ENCODE measurements at places on chromosomes 7 and 10. TPM values are rescaled to one million over a fixed set of nuclear protein-coding genes. Genes with fewer than 3 reads are reported as not detected.

DNA sequence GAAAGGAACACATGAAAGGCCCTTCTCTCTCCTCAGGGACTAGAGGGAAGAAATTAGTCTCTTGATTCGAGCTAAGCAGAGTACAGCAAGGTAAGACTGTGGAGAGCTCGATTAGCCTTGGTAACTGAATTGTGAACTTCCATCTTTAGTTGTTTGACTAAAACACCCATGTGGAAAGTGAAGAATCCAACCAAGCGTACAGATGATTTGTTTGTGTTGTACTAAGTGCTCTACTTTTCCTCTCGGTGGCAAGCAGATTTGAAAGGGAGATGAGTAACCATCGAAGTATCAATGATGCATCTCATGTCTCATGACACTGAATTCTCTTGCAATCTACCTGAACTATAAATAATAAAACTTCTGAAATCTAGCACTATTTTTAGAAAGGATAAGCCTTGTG is 80.7 kb downstream of the FZD1 start:
- no peak for DNase-seq

- DNase-seq: no peak
These were observed 116.6 kb upstream of the WDR11 start for GRCh38 chr10:120734483-120735078.

GRCh38 chr10:11631890-11632587 is 20.6 kb upstream of the USP6NL start:
- DNase-seq: no peak

- DNase-seq: no peak
These were observed 407.6 kb downstream of the AUTS2 start for GRCh38 chr7:70005891-70006260.

GRCh38 chr10:127790066-127790624 is 53.2 kb downstream of the FOXI2 start:
- DNase-seq: no peak

DNA sequence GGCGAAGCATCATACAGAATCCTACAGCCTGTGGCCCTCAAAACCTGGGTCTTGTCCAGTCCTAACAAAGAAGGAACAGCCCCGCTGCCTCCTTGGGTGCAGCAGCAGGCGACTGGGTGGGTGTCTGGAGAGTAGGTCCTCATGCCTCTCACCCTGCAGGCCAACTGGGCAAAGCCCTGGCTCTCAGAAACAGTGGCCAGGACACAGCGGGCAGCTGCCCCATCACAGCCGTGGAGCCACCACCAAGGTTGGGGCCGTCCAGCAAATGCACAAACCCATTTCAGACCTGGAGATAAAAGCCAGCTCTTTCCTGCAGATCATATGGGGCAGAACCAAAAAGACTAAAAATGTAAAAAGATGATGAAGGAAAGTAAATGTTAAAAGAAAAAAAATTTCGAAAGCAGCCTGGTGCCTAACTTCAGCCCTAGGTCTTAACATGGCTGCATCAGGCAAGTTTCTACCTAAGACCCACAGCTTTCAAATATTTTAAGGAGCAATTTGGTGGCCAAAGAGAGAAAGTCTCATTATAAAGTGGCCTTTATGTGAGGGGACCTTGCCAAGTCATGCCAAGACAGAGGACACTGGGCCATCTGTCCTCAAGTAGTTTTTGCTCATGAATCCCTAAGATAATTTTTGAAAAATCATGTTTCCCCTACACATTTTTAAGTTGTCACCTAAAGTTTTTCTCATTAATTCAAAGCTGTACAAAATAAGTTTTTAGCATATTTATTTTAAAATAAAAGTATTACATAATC is 142.1 kb downstream of the PAXIP1 start:
- no peak for DNase-seq

GRCh38 chr10:51214207-51215196 is 140.2 kb downstream of the PRKG1 start:
- no peak for DNase-seq

- DNase-seq: no peak
These were observed 86.6 kb downstream of the NRBF2 start for GRCh38 chr10:63219749-63220148.

DNA sequence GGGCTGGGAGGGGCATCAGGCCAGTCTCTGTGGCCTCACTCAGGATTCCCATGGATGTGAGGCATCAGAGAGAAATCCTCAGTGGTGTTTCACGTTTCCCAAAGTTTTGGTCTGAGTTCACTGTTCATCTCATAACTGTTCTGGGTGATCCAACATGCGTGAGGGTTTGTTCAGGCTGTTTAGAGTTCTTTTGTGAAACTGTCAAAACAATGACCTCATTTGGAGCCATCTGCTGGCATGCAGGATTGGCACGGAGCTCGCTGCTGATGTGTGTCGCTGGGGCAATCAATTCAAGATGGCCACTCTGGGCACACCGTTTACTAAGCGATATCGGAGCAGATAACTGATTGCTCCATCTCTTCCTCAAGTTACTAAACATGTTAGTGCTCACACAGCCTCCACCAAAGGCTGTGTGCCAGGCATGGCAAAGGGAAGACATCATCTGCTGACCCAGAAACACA is 365.6 kb downstream of the WDR11 start:
- DNase-seq: no peak

GRCh38 chr10:116770281-116770680 is 27.9 kb upstream of the HSPA12A start:
- no peak for DNase-seq

- DNase-seq: no peak
These were observed 330.4 kb upstream of the SEMA3A start for GRCh38 chr7:84524714-84525694.

DNA sequence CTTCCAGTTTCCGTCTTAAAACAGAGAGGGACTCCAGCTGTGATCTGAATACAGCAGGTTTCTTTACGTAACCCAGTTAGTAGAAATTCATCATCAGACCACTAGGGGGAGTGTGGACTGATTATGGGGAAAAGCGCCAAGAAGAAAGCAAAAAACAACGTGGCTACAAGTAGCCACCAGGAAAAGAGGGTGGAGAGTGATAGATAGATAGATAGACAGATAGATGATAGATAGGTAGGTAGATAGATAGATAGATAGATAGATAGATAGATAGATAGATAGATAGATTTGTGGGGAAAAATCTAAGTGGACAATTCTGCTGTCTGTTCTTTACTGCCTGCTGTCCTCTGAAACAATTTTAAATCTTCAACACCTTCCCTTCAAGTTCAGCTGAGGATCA is 12.7 kb upstream of the AKR1B10 start:
- DNase-seq: peak; percentile 41

GRCh38 chr7:22730066-22730710 is 3.2 kb downstream of the IL6 start:
- DNase-seq: no peak

DNA sequence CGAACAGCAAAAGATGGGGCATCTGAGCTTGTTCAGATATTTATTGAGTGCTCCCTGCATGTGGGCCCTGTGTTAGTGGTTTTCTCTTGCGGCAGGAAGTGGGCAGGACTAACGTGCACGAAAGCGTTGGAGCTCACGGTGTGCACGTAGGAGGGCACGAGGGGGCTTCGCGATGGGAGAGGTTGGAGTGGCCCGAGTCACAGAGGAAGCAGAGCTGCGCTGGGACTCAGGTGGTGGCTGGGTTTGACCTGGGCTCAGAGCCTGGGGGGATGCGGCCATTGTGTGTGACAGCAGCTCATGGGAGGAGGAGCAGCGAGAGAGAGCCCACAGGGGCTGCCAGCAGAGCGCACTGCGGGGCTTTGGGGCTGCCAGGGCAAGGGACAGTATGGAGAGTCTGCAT is 7.7 kb downstream of the ZSCAN25 start:
- no peak for DNase-seq

- DNase-seq: no peak
These were observed 17.2 kb upstream of the ACSL5 start for GRCh38 chr10:112356686-112357085.

DNA sequence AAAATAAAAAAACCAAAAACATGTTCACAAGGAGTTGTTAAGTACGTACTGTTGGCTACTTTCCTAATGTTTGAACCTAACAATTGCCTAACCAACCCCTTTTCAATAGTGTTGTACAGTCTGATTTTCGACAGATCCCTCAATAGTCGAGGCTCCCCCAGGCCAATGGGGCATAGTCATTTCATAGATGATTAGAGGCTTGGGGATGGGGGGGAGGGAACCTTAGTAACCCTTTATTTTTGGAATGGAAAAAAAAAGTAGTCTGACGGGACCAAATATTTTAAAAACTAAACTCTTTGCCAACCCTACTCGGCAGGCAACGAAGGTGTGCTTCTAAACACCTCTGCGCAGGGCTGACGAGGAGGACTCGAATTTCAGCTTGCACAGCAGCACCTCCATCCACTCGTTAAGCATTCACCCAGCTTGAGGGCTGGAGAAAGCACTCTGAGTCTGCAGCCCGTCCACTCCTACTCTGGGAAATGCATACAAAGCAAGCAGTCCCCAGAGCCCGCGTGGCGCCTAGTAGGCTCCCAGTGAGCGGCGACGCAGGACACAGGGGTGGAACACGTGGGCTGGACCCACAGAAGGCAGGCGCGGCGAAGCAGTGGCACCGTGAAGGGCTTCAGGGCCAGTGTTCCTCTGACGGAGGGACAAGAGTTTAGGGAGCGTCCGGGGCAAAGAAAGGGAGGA is 899 bp downstream of the PUS7 start:
- peak; percentile 72 for DNase-seq

GRCh38 chr7:29099896-29100847 is 46.2 kb downstream of the CPVL start:
- no peak for DNase-seq

GRCh38 chr7:23067271-23067670 is 38.3 kb upstream of the KLHL7 start:
- no peak for DNase-seq

DNA sequence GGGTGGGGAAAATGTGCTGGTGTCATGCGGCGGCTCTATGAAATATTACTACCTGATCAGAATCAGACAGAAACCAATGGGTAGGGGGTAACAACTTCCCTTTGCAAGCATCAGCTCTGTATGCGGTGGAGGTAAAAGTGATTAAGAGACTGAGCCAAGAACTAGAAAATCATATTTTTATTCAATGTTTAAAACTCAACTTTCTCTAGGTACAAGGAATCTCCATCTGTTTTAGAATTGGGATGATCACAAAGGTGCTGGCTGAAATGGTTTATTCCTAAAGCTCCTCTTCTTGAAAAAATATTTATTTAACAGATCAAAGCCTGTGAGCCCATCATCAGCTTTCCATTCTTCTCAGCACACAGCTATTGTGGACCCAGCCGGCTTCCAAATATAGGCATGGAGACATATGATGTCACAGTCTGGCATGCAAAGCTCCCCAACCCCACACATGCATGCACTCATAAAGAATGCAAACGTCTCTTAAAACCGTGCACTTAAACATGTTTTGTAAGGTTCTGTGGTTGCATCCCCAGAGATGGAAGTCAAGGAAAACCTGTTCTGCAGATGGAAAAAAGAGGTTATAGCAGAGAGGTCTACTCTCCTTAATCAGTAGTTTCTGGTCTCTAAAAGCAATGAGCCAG is 126.0 kb downstream of the SKIDA1 start:
- no peak for DNase-seq

DNA sequence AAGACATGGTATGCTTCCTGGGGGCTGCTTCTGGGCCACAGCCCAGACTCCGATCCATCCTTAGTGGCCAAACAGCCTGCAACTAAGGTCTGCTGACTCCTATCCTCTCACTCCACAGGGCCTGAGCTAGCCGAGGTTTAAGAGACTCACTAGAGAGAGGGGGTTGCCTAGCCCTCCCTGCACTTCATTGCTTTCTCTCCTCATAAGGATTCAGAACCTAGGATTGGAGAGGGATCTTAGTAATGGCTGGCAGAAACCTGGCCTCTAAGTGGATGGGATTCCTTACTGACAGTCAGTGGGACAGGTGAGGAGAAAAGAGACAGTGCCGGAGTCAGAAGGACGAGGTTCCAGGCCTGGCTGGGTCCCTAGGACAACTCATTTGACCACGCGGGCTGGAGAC is 8.2 kb upstream of the DDIT4 start:
- no peak for DNase-seq

Gene MYPN
- polyA plus RNA-seq: 67.2 TPM

Gene PPP1R17
- not detected for polyA plus RNA-seq

Gene NRAP
- polyA plus RNA-seq: 168 TPM

Gene C10orf53
- polyA plus RNA-seq: not detected

Gene ZMIZ2
- 26.3 TPM for polyA plus RNA-seq

Gene AOAH
- polyA plus RNA-seq: 0.73 TPM

Gene PLEKHS1
- polyA plus RNA-seq: not detected

Gene ATP6V0A4
- polyA plus RNA-seq: not detected

Gene OR9A2
- not detected for polyA plus RNA-seq

Gene SMKR1
- 0.28 TPM for polyA plus RNA-seq

Gene UCN3
- not detected for polyA plus RNA-seq

Gene GOLGA7B
- 0.59 TPM for polyA plus RNA-seq

Gene IGFBP3
- polyA plus RNA-seq: 82.8 TPM

Gene PKD1L1
- polyA plus RNA-seq: 1.6 TPM

All from heart right ventricle (tissue), 16 donors.